T-helper 2 cell treated with Interferon-gamma antibody and Interleukin-4, amounts not matched to agents 5 μg/mL and 100 μg/mL, for 36 hours (primary cell): ENCODE measurements at places on chromosomes 13 and 19.

DNA sequence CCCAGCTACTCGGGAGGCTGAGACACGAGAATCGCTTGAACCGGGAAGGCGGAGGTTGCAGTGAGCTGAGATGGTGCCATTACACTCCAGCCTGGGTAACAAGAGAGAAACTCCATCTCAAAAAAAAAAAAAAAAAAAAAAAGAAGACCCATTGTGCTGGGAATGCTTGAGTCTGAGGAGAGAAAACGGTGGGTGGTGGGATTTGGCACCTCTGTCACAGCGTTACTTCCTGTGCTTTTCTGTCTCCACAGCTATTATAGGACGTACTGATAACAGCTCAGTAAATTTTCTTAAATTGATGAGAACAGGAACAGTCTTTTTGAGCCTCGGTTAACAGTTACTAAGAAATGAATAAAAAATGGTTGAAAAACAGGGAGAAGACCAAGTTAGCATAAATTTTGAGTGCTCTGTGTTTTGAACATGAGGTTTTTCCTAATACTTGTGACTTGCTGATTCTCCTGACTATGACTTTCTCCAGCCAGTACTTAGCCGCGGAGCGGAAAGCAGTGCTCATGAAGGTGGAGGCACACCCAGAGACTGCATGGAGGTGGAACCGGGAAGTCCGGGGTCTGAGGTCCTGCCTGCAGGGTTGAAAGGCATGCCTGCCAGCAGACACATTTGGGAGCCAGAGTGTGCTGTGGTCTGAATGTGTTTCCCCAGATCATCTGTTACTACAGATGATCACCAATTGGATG, 55.3 kb upstream of the TEX29 start:
- DNase-seq: no peak
- H3K4me3 ChIP-seq: no peak overlapping the region
- no peaks in the 10 kb centered on the region for H3K27me3 ChIP-seq

DNA sequence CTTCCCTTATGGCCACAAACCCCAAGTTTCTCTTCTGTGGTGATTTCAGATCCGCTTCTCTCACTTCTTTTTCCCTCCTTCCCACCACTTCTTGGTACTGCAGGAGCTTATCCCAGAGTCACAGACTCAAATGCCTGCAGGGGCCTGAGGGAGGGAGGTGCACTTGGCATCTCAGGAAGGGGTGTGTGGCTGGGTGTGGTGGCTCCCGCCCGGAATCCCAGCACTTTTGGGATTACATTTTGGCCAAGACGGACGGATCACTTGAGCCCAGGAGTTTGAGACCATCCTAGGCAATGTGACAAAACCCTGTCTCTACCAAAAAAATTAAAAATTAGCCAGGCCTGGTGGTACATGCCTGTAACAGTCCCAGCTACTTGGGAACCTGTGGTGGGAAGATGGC, 5.6 kb downstream of the USF2 start:
- no peak overlapping the region for H3K4me3 ChIP-seq
- DNase-seq: no peak
- H3K27ac ChIP-seq: peak overlapping the region; percentile 37
- H3K4me1 ChIP-seq: no peaks in the 10 kb centered on the region

- H3K4me1 ChIP-seq: peaks cover 25% of the 10 kb centered on the region
- H3K27ac ChIP-seq: no peak overlapping the region
- H3K4me3 ChIP-seq: no peak overlapping the region
- H3K27me3 ChIP-seq: no peaks in the 10 kb centered on the region
- H3K36me3 ChIP-seq: peaks cover 2% of the 10 kb centered on the region
Observed at GRCh38 chr13:75329723-75330122, 152.2 kb downstream of the TBC1D4 start.

DNA sequence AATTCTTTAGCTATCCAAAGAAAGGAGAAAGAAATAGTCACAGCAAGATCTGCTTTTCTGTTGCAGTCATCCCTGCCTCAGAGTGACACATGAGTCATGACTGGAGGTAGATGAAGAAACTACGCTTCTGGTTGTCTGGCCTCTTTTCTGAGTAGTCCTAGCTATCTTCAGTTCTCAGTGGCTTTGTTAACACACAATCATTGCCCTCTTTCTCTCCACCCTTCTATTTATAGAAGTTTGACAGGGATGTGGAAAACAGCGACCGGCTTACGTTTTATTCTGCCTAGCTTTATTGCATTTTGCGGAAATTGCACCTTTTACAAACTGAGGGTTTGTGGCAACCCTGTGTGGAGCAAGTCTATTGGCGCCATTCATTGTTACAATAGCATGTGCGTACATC, 26.7 kb downstream of the SPATA13 start:
- H3K36me3 ChIP-seq: peaks cover 7% of the 10 kb centered on the region
- peaks cover 40% of the 10 kb centered on the region for H3K4me1 ChIP-seq
- no peak overlapping the region for H3K27ac ChIP-seq
- no peak overlapping the region for H3K4me3 ChIP-seq
- H3K27me3 ChIP-seq: no peaks in the 10 kb centered on the region

DNA sequence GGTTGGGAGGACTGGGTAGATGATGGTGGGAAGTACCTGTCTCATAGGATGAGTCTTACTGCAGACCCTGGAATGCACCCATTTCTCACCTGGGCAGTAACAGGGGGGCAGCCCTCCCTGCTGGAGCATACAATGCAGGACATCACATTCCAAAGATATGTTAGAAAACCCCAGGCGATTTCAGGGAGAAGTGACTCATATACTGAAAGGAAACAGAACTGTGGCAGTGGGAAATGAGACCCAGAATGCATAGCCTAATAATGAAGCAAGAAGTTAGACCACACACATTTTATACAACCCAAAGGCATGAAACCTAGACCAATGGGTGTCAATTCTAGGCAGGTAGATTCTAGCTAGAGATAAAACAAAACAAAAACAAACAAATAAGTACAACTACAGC, 402.7 kb downstream of the IRS2 start:
- no peak overlapping the region for H3K27ac ChIP-seq
- H3K4me3 ChIP-seq: no peak overlapping the region
- H3K27me3 ChIP-seq: no peaks in the 10 kb centered on the region
- no peaks in the 10 kb centered on the region for H3K36me3 ChIP-seq
- DNase-seq: no peak

GRCh38 chr13:50153401-50153800, 138.2 kb downstream of the KCNRG start:
- H3K4me1 ChIP-seq: peaks cover 2% of the 10 kb centered on the region
- no peaks in the 10 kb centered on the region for H3K36me3 ChIP-seq
- no peak overlapping the region for H3K4me3 ChIP-seq
- H3K27ac ChIP-seq: no peak overlapping the region
- peaks cover 70% of the 10 kb centered on the region for H3K27me3 ChIP-seq
- DNase-seq: no peak

DNA sequence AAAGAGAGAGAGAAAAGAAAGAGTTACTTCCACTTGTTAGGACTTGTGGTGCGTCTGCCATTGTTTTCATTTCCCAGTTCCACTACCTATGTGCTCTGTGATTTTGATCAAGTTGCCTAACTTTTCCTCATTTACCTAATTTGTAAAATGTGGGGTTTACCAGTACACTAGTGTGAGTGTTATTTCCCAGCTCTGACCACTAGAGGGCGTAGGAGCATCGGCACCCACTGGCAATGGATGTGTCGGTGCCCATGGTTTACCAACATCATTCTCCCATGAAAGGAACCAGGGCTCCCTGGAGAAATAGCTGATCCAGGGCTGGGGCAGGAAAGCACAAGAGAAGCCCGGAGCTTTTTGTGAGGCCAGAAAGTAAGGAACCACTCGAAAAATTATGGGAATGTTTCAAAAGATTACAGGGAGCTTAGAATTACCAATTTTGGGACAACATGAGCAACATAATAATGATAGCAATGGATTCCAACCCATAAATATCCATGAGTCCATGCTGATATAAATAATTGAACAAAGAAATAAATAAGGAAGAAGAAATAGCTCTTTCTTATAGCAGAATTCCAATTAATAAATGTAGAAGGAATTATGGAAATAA, 15.1 kb upstream of the CEACAM4 start:
- no peak overlapping the region for H3K4me3 ChIP-seq
- H3K27ac ChIP-seq: no peak overlapping the region
- H3K36me3 ChIP-seq: no peaks in the 10 kb centered on the region

DNA sequence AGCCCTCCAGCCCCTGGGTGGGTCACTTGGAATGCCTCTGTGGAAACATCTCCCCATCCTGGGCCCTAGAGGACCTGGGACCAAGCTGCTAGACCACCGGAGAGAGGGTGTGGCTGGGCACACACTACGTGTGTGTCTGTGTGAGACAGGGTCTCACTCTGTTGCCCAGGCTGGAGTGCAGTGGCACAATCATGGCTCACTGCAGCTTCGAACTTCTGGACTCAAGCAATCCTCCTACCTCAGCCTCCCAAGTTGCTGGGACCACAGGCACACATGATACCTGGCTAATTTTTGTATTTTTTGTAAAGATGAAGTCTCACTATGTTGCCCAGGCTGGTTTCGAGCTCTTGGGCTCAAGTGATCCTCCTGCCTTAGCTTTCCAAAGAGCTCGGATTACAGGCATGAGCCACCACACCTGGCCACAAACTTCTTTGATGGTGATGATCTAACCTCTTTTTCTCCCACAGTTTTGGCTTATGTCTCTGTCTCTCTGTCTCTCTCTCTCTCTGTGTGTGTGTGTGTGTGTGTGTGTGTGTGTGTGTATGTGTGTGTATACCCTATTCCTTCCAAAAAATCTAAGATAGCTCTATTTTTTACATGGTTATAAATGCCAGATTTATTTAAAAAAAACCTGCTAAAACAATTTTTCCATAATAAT, 32.1 kb upstream of the SLC7A9 start:
- H3K27ac ChIP-seq: no peak overlapping the region
- no peaks in the 10 kb centered on the region for H3K27me3 ChIP-seq
- no peak overlapping the region for H3K4me3 ChIP-seq
- no peak for DNase-seq

DNA sequence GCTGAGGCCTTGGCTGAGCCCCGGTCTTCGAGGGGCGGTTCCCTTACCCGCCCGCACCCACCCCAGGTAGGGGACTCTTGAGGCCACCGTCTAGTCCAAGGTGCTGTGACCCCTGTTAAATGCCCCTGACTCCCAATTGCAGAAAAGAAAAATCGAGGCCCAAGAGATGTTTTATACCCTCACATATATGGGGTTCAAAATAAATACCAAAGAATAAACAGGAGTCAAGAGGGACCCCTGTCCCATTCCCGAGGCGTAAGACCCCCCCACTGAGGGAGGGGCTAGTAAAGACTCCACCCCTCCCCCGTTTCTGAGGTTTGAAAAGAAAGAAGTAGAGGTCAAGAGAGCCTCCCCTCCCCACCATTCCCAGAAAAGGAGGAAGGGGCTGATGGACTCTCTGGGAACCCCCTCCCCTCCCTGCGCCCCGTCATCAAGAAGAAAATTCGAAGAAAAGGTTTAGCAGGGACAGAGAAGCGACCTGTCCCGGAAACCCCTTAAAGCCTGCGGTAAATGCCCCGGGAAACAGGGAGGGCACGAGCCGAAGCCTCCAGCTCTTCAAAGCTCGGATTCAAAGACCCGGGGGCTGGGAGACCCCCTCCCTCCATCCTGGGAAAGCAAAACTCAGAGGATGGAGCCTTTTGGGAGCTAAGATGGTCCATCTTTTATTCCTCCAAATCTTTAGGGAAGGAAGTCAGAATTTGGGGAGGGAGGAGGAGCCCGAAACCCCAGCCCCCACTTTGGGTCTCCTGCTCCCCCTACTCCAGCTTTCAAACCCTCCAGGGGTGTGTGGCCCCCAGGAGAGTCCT, 755 bp upstream of the RAB3A start:
- peak; percentile 44 for DNase-seq
- H3K27me3 ChIP-seq: peaks cover 6% of the 10 kb centered on the region
- H3K27ac ChIP-seq: peak overlapping the region; percentile 91
- H3K36me3 ChIP-seq: peaks cover 4% of the 10 kb centered on the region

GRCh38 chr19:30324982-30325381, 47.2 kb upstream of the ZNF536 start:
- H3K27me3 ChIP-seq: no peaks in the 10 kb centered on the region
- no peaks in the 10 kb centered on the region for H3K4me1 ChIP-seq
- no peaks in the 10 kb centered on the region for H3K36me3 ChIP-seq
- no peak overlapping the region for H3K27ac ChIP-seq
- no peak for DNase-seq
- no peak overlapping the region for H3K4me3 ChIP-seq

GRCh38 chr13:113905018-113905417, 41.1 kb upstream of the GAS6 start:
- H3K4me3 ChIP-seq: no peak overlapping the region
- H3K27ac ChIP-seq: no peak overlapping the region
- DNase-seq: no peak
- no peaks in the 10 kb centered on the region for H3K36me3 ChIP-seq
- no peaks in the 10 kb centered on the region for H3K4me1 ChIP-seq

- H3K4me3 ChIP-seq: no peak overlapping the region
- H3K27me3 ChIP-seq: no peaks in the 10 kb centered on the region
- H3K27ac ChIP-seq: no peak overlapping the region
Observed at GRCh38 chr13:113531041-113531873, 40.7 kb upstream of the DCUN1D2 start.

DNA sequence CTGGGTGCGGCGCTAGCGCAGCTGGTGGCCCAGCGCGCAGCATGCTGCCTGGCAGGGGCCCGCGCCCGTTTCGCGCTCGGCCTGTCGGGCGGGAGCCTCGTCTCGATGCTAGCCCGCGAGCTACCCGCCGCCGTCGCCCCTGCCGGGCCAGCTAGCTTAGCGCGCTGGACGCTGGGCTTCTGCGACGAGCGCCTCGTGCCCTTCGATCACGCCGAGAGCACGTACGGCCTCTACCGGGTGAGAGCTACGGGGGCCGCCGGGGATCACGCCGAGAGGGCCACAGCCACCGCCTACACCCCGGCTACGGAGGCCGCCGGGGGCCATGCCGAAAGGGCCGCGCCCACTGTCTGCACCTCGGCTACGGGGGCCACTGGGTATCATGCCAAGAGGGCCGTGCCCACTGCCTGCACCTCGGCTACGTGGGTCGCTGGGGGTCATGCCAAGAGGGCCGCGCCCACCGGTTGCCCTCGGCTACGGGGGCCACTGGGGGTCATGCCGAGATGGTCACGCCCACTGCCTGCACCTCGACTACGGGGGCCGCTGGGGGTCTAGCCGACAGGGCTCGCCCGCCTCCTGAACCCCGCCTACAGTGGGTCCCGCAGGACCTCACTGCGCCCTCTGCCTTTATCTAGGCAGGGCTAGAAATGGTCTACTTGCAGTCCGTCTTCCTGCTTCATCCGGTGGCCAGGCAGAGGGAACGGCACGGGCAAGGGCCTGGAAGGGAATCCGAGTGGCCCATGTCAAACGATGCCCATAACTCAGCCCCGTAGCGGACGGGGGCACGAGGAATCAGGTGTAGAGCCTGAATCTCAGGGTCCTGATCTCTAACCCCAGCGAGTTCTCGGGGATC, 500 bp downstream of the PGLS start:
- peaks cover 28% of the 10 kb centered on the region for H3K4me1 ChIP-seq
- peak overlapping the region; percentile 98 for H3K4me3 ChIP-seq
- peak overlapping the region; percentile 83 for H3K27ac ChIP-seq
- H3K27me3 ChIP-seq: no peaks in the 10 kb centered on the region
- peaks cover 39% of the 10 kb centered on the region for H3K36me3 ChIP-seq
